ENCODE measurements at places on chromosomes 7 and 10.

- no peak for DNase-seq
Observed at GRCh38 chr7:44977959-44978335, 868 bp downstream of the MYO1G start.

- DNase-seq = peak; percentile 75
Observed at GRCh38 chr7:50068850-50069551, 24.0 kb downstream of the ZPBP start.

GRCh38 chr10:19935176-19935575 is 118.9 kb downstream of the PLXDC2 start:
- DNase-seq = no peak

GRCh38 chr10:50260791-50261281 is 9.5 kb upstream of the ASAH2 start:
- DNase-seq = no peak

DNA sequence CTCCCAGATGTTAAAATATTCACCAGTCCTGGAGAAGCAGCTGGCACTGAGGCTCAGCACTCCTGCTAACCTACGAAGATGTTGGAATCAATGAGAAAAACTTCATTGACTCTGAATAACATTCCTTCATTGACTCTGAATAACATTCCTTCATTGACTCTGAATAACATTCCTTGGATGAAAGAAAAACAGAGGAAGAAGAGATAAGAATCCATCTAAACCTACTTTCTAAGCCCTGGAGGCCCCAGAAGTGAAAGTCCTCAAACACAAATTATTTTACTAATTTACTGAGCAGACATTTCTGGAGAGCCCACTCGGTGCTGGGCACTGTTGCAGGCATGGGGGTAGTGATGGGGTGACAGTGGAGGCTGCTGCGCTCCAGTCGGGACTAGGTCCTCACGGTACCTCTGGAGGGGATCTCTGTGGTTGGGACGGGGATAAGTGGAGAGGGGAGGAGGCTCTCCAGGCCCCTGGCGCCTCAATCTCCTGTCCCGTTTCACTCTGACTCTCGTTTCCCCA is 254.1 kb downstream of the WDR37 start:
- DNase-seq = no peak

- DNase-seq = no peak
Observed at GRCh38 chr10:62381385-62382102, 7.4 kb downstream of the ZNF365 start.

DNA sequence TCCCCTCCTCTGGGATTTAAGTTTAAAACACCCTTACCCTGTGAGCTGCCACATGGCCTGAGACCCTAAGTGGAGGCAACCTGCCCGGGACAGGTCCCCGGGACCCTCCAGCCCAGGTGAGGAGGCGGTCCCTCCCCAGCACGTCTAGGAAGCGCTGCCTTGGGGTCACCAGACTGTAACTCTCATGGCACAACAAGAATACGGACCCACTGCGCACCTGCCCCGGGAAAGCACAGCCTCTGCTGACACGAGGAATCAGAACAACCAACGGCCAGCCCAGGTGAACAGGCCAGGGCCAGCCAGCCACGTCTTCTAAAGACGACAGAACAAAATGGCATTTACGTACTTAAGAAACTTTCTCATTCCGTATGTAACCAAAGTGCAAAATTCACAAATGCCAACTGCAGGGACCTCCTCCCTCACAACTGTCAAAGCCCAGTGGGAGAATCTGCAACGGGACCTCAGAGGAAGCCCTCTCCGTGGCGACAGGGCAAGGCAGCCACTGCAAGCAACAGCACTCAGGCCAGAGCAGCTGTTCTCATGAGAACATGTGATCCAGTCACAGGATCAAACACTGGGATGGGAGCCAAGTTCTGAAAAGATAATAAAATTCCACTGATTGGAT is 208.4 kb downstream of the DIP2C start:
- DNase-seq = no peak

GRCh38 chr7:138502023-138502767 is 42.1 kb downstream of the TRIM24 start:
- DNase-seq = no peak

GRCh38 chr7:135685306-135686084 is 23.2 kb downstream of the STMP1 start:
- no peak for DNase-seq

GRCh38 chr10:96376483-96376882 is 17.7 kb upstream of the OPALIN start:
- DNase-seq = no peak

GRCh38 chr10:29998142-29998808 is 61.1 kb downstream of the JCAD start:
- DNase-seq = peak; percentile 73

DNA sequence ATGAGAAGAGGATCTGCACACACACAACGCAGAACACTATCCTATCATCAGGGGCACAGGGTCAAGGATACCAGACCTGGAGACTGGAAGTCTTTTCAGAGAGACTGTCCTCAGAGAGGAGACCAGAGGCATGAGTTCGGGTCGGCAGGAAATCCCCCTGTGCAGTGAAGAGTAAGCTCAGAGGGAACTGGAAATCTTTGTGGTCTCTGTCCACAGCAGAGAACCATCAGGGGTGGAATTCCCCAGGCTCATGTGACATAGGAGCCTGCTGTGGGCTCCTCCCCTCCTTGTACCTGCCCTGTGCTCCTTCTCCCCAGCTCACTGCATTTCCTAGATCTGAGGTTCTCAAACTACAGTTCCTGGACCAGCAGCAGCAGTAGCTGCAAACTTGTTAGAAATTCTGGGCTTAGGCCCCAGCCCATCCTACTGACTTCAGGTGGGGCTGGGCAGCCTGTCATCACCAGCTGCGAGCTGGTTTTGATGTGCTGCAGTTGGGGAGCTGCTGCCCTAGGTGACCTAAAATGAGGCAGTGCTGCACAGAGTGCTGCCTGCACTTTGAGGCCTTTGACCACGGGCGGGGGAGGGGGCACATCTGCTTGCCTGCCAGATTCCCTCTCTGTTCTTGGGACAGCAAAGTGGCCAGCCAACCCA is 2.4 kb downstream of the ZMIZ2 start:
- DNase-seq = no peak

- DNase-seq = no peak
Observed at GRCh38 chr7:22885797-22886261, 63.2 kb upstream of the TOMM7 start.

GRCh38 chr7:20190560-20191390 is 26.4 kb downstream of the MACC1 start:
- DNase-seq = no peak

DNA sequence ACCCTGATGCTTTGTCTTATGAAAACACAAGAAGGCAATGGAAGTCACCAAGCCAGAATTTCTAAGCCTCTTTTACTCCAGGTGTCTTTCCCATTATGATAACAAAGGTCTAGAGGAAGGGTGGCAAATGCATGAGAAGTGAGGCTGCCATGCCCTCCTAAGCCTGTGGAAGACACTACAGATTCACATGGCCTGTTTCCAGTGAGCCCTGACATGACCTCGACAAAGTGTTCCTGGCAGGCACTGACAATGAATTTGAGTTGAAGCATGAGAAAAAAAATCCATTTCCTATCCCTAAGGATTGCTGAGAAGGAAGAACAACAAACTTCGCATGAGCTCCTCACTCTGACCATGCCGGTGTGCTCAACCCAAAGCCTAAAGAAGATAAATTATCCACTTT is 268.0 kb downstream of the HTR7 start:
- no peak for DNase-seq

DNA sequence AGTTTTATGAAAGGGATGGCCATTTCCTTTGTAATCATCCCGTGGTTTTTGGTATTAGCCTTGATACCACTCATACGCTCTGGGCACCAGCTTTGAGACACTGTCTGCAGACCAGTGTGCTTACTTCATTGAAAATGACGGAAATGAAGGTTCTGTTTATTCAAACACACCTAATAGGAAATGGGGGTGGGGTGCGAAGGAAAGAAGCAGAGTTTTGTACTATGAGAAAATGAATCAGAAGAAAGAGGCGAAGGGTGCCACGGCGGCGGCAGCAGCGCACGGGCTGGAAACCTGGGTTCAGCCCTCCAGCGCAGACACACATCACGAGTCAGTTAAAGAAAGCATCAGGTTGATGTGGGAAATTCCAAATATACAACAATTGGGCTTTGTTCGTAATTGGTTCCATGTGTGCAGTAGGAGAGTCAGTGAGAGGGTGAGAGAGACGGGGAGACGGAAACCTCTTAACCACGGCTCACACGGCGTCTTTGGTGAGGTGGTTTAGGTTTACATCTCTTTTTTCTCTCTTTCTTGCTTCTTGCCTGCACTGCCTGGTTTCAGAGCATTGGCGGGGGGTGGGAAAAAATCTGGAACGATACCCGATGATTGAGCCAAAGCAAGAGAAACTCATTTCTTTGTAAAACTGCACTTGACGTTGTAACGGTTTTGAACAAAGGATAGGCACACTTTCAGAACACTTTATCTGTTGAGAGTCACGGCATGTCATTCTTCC is 321.2 kb downstream of the FRMD4A start:
- DNase-seq = no peak

- DNase-seq = no peak
Observed at GRCh38 chr10:44937196-44938005, 22.2 kb upstream of the RASSF4 start.

- no peak for DNase-seq
Observed at GRCh38 chr10:113228530-113228929, 278.5 kb downstream of the TCF7L2 start.

DNA sequence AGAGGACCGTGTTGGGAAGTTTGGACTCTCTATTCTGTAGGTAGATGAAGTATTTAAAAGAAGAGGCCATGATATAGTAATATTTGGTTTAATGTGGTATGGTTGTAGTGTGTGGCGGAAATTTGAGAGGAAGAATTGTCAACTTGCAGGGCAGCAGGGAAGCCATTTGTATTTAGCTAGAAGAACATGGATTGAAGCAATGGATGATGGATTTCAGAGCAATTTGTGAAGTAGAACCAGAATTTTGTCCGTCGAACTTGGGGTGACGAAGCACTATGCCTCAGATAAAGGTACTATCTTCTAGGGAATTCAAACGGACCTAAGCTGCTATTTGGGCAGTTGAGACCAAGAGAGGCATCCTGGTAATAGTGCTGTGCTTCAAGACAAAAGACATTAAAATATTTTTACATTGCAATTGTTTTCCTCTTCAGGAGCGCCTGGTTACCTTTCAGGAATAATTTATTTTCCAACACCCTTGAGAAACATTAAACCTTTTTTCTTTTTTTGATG is 615 bp upstream of the WBP1L start:
- no peak for DNase-seq
